ENCODE measurements at places on chromosomes 3 and 15.

DNA sequence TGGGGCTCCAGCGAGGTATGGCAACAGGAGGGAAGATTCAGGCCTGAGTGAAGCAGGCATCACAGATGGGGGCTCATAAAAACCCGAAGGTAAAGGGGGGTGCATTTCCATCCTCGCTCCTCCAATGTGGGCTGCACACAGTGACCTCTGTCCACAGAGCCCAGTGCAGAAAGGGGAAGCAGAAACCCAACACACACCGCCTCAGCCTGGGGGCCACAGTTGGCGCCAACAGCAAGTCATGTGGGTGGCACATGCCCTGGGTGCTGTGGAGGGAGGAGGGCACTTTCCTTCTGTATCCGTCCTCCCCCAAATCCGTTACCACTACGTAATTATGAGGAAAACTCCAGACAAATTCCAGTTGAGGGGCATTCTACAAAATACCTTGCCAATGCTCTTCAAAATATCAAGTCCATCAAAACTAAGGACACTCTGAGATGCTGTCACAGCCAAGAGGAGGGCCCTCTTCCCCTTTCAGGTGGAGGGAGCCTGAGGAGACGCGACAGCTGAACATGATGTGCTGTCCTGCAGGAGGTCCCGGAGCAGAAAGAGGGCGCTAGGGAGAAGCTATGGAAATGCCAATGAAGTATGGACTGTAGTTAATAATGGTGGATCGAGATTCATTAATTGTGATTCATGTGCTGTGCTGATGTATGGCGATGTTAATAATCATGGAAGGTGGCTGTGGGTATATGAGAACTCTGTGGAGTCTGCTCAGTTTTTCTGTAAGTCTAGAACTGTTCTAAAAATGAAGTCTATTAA lies 16.4 kb downstream of the APBA2 start:
- no peak for DNase-seq

- no peak for DNase-seq
Observed at GRCh38 chr15:93603550-93603949, 514.5 kb upstream of the RGMA start.

GRCh38 chr3:247916-248315 lies 51.4 kb downstream of the CHL1 start:
- no peak for DNase-seq

GRCh38 chr15:63836579-63836978 lies 2.8 kb upstream of the HERC1 start:
- DNase-seq: no peak

DNA sequence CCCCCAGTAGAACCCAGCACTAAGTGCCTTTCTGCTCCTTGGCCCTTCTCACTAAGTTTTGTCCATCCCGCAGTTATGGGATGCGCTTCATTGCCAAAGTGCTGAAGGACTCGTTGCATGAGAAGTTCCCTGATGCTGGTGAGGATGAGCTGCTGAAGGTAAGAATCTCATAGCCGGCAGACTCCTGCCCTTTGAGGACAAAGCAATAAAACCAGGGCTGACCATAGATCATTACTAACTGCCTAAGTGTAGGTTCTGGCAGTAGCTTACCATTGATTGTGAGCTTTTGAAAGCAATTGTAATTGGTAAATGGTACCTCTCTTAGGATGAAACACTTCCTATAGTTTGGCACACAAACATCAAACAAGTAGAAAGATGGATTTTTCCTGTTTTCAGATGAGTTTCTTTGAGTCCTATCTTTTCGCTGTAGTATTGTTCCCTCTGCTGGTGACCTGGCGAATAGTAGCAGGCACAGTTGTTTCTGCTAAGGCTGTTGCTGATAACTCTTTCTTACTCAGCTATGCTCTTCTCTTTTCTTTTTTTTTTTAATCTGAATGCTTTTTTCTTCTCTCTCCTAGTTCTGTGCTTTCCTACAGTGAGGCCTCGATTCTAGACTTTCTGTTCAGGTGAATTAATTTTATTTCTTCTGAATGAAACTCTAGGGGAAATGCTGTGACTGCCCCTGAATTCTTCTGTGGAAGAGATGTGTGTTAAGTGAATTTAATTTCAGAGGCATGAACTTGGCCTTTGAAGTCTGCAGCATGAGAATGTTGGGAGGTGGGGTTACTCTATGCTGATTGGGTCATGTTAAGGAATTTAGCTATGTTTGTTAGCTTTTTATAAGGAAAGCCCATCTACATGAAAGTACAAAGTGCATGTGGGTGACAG lies 47.4 kb upstream of the CRTC3 start:
- DNase-seq: no peak

GRCh38 chr3:42367903-42368302 lies 42.5 kb downstream of the LYZL4 start:
- no peak for DNase-seq

- no peak for DNase-seq
Observed at GRCh38 chr3:193347521-193348501, 30.7 kb downstream of the ATP13A5 start.

DNA sequence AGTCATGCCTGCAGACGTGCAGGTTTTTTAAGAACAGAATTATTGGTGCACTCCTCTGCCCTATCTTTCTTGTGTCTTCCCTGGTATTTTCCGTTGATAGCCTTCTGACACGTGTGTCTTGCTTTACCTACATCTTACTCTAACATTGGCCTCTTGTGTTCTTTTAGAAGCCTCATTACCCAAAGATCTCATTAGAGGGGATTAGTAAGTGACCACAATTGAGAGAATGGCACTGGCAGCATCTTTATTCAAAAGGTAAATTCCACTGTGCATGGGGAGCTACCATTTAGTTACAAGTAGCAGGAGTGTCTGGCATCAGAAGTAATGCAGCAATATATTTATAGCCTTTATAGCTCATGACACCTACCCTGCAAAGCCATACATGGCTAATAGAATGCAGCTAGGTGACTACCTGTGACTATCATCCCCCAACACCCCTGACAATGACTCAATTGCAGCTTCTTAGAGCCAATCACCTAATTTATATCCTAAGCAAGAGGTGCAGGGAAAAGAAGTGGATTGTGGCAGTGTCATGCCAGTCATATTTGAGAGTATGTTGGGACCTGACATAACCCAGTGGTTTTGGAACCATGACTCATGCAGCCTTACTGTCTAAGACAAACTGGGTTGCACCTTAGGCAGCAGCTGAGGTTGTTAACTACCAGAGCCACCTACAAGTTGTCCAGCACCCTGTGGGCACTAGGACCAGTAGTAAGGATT lies 164.8 kb downstream of the GRM7 start:
- no peak for DNase-seq

- no peak for DNase-seq
Observed at GRCh38 chr3:54137311-54137710, 15.0 kb downstream of the CACNA2D3 start.

GRCh38 chr15:64845183-64845611 lies 3.5 kb downstream of the PLEKHO2 start:
- DNase-seq: no peak

DNA sequence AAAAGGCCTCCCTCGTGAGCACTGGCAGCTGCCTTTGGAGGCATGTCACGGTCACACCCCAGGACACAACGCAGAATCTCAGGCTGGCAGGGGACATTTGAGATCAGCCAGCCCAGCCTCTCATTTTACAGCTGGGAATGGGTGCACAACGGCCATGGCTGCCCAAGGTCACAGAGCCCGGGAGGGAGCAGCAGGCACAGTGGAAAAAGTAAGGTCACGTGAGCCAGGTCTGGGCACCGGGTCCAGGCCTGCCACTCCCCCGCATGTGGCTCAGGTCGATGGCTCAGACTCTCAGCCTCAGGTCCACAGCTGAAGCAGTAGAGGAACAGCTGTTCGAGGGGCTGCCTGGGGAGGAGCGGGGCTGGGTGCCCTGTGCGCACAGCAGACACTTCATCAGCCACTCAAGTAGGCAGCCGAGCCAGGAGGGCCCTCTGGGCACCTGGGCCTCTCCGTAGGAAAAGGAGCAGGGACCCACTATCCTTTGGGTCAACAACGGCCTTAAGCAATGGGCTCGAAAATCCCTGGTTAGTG lies 260.6 kb downstream of the GOLGA6L6 start:
- no peak for DNase-seq

DNA sequence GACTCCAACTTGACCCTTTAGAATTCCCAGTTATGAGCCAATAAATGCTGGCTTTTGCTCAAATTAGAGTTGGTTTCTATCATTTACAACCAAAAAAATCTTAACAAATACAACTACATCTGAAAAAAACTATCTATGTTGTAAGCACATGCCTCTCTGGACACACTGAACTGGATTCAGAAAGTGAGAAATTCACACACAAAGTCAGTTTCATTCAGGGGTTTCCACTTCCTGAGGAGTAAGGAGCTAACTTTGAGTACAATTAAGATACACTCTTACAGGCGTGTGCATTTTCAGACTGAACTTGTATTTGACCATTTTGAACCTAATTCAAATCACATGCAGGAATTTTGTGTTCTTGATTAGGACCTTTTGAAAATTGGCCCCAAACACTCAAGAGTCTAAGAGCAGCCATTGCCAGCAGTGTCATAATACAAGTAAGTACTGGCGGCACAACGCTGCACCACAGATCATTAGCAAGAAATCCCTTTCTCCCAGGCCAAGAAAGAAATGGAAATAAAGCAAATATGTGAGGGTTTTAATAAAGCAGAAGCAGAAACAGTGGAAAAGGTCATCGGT lies 31.2 kb downstream of the LINS1 start:
- DNase-seq: no peak

DNA sequence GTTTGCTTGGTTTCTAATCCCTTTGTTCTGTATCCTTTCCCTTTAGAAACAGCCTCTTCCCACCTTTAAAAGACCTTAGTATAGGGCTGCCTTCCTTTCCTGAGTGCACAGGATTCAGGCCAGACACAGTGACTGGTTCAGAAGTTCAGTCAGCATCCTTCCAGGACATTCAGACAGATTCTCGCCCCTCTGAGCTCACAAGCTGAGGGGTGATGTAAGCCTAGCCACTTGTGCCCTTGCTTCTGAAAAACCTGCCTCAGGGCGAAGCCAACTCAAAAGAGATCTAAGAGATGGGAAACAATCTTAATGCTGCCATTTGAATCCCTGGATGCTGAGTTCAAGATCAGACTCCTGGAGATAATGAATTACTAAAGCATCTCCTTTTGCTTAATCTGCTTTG lies 6.7 kb upstream of the NSMCE3 start:
- no peak for DNase-seq

GRCh38 chr15:56804938-56805337 lies 71.6 kb upstream of the ZNF280D start:
- no peak for DNase-seq

DNA sequence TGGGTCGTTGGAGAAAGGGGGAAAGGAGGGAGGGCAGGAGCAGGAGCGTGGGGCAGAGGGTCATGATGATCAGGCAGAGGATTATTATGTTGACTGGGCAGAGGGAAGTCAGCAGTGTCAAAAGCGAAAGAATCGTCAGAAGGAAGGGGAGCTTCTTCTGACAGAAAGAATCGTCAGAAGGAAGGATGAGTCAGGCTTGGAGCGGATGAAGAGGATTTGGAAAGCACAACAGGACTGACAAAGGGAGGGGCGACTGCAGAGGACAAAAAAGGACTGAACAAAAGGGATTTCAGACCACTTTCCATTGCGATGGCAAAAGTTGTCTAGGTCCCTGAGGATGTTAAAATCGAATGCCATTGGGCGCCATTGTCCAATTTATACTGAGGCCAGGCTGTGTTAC lies 1053.5 kb downstream of the SI start:
- no peak for DNase-seq

- DNase-seq: no peak
Observed at GRCh38 chr15:55586808-55587207, 1.3 kb downstream of the PYGO1 start.

GRCh38 chr3:62454916-62455315 lies 81.6 kb upstream of the FEZF2 start:
- DNase-seq: no peak

DNA sequence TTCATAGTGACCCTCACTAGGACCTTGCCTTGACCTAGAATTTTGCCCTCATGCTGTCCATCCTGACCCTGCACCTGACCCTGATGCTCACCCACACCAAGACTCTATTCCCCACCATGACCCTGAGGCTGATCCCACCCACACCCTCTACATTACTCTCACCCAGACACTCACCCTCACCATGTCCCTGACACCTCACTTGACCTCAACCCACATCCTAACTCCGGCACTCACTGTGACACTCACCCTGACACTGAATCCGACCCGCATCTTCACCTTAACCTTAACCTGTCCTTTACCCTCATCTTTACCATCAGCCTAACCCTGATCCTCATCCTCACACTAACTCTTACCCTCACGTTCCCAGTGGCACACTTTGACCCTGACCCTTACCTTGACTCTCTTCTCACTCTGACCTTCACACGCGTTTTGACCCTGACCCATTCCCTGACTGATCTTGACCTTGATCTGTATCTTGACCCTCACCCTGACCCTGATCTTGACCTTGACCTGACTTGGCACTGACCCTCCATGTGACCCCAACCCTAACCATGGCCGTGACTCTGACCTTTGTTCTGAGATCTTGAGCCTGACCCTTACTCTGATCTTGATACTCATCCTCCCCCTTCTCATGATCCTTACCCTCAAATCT lies 22.2 kb upstream of the SLC25A26 start:
- DNase-seq: no peak

- no peak for DNase-seq
Observed at GRCh38 chr15:48703544-48703943, 58.0 kb upstream of the FBN1 start.

DNA sequence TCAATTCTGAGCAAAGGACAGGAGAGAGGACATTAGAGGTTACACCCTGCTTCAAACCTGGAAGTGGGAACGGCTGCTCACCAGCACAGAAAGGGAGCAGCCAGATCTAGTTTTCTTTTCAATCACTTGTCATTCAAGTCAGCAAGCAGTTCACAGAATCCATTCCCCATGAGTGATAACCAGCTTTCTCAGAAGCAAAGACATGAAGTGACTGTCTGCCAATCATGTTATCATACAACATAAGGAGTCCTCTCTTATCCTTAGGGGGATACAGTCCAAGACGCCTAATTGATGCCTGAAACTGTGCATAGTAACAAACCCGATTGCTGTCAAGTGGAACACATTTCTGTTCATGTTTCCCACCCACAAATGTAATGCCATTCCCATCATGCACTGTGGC lies 54.7 kb downstream of the FAM98B start:
- no peak for DNase-seq

DNA sequence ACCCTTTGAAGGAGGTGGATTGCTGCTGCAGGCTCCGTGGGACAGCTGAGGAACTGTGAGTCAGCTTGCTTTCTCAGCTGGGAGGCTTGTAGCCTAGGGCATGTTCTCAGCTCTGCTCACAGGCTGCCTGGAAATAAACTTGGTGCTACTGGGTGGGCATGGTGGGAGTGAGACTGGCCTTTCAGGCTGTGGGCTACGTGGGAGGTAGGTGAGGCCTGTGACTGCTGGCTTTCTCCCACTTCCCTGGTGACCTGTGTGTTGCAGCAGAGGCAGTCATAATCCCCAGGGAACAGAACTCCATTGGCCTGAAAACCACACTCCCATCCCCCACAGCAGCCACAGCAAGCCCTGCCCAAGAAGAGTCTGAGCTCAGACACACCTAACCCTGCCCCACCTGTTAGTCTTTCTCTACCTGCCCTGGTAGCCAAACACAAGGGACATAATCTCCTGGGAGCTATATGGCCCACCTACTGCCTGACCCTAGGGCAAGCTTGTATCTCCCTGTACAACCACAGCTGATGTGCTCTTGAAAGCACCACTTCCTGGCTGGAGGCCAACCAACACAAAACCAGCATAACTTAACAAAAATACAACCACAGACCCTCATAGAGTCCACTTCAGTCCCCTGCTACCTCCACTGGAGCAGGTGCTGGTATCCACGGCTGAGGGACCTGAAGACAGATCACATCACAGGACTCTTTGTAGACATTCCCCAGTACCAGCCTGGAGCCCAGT lies 236.5 kb downstream of the SQOR start:
- DNase-seq: no peak

- no peak for DNase-seq
Observed at GRCh38 chr3:173217127-173217526, 76.1 kb upstream of the SPATA16 start.

- no peak for DNase-seq
Observed at GRCh38 chr3:39149059-39149455, 4.3 kb downstream of the CSRNP1 start.
